ENCODE measurements at places on chromosomes 7 and 10.

GRCh38 chr10:49571388-49571787, 32.5 kb upstream of the ERCC6 start:
- no peak for DNase-seq

- no peak for DNase-seq
These were observed 33.5 kb upstream of the ANTXRL start for GRCh38 chr10:46253076-46254006.

DNA sequence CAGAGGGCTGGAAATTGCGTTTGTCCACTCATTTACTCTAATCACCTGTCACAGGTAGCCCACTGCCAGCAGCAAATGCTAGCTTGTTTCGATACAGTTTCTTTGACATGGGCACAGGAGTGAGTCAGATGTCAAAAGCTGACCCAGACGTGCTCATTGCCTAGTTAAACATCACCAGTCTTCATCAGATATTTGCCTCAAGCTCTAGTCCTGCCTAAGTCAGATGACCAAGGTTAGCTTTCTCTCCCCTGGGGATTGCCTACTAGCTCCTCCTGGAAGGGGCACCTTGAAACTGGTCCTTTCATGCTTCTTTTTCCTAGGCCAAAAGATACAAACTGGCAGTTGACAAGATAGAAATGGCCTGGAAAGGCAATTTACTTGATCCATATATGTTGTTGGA, 35.2 kb downstream of the GPAM start:
- no peak for DNase-seq

- DNase-seq = no peak
These were observed 6.9 kb upstream of the CALML5 start for GRCh38 chr10:5506246-5506645.

DNA sequence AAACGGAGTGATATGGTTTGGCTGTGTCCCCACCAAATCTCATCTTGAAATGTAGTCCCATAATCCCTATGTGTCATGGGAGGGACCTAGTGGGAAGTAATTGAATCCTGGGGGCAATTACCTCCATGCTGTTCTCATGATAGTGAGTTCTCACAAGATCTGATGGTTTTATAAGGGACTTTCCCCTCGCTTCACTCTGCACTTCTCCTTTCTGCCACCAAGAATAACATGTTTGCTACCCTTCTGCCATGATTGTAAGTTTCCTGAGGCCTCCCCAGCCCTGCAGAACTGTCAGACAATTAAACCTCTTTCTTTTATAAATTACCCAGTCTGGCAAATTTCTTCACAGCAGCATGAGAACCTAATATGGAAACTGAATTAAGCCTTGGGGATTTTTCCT, 19.1 kb downstream of the FAM3C start:
- DNase-seq = no peak

DNA sequence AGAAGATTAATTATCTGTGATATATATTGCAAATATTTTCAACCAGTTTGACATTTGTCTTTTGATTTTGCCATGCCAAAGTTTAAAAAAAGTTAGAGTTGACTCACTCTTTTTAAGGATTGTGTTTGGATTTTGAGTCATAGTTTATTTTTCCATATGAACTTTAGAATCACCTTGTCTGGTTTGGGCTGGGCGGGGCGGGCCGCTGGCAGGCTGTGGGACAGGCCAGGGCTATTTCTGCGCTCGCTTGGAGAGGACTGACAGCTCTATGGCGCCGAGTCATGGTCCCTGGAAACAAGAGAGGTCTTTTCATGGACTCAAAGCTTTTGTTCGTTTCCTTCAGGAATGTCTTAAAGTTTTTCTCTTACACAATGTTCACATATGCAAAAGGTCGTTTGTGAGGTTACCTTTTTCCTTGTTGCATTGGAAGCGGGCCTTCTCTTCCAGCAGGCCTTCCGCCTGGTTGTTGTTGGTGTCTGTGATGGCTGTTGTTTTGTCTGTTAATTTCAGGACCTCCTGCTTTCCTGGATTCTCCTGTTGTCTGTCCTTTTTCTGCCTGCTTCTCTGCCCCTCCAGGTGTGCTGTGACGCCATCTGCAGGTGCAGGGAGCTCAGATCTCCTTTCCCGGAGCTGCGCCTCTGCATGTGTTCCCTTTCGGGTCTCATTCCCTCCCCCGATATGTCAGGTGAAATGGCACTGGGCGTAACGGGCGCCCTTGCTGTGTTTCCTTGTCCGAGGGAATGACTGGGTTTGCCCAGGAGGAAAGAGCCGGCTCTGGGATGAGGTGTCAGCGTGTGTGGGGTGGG, 53.8 kb downstream of the INPP5A start:
- DNase-seq = no peak

GRCh38 chr7:28239823-28240204, 59.2 kb upstream of the JAZF1 start:
- DNase-seq = no peak

GRCh38 chr10:74955796-74956195, 129.4 kb downstream of the KAT6B start:
- no peak for DNase-seq

GRCh38 chr10:19874190-19874589, 58.0 kb downstream of the PLXDC2 start:
- no peak for DNase-seq

- DNase-seq = no peak
These were observed 50.2 kb upstream of the ZMIZ1 start for GRCh38 chr10:79018521-79019011.

GRCh38 chr7:83696101-83696500, 47.2 kb upstream of the SEMA3E start:
- no peak for DNase-seq

- DNase-seq = no peak
These were observed 419.4 kb upstream of the CELF2 start for GRCh38 chr10:10598297-10598696.

GRCh38 chr7:24715661-24716479, 41.4 kb downstream of the GSDME start:
- no peak for DNase-seq

DNA sequence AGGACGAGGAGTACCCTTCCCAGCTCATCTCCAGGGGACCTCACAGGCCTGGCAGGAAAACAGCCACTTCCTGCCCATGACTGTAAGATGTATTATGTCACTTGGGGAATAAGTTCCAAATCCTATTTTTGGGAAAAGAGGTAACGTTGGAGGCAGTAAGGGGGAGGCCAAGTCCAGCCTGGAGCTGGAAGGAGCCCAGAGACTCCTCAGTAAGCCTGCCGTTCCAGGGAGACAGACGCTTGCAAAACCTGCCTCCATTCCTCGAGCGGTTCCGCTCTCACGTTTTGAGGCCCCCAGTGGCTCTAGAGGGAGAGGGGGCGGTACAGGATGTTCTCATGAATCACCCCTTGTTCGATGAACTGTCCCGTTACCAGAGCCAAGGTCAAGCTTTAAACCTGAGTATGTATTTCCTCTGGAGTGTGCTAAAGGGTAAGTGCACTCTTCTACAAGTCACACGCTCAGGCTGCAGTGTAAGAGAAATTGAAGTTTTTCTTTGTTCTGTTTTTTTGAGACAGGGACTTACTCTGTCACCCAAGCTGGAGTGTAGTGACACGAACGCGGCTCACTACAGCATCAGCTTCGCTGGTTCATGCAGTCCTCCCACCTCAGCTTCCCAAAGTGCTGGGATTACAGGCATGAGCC, 45.5 kb upstream of the CYTH3 start:
- peak; percentile 3 for DNase-seq

- no peak for DNase-seq
These were observed 650.2 kb downstream of the INHBA start for GRCh38 chr7:41052736-41053135.

GRCh38 chr7:151736403-151736909, 140.5 kb downstream of the PRKAG2 start:
- no peak for DNase-seq

GRCh38 chr10:74213571-74214162, 62.6 kb downstream of the ADK start:
- DNase-seq = no peak

DNA sequence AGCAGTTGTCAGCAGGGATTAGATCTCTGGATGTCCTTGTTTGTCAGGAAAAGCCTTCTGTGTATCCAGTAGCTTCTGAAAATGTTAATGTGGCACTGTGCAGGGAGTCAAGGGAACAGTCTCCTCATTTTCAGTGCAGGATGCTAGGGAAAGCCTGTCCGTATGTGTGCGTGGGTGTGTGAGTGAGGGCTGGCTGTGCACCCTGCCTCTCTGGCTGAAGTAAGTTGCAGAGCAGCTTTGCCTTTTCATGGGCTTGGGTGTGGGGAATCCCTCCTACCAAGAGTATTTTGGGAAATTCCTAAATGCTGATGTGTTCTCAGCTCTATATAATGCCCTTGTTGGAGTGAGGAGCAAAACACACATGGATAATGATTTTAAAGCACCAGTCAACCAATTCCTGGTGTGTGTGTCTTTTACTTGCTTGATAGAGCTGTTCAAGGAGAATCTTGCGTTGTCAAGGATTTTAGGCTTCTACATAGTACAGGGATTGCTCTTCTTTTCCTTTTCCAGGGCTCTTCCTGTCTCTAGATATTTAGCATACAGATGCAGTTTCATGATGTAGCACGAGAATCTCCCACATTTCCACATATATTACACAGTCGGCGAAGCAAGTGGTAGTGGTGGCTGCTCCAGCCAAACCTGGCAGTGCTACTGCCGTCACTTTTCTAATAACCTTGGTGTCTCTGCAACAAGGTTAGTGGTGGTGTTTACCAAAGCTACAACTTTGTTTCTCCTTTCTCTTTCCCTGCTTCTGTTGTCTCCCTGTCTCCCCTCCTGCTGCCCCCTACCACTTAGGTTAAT, 92.8 kb downstream of the MCU start:
- DNase-seq = no peak

- DNase-seq = no peak
These were observed 36.2 kb downstream of the NOLC1 start for GRCh38 chr10:102188298-102188940.

DNA sequence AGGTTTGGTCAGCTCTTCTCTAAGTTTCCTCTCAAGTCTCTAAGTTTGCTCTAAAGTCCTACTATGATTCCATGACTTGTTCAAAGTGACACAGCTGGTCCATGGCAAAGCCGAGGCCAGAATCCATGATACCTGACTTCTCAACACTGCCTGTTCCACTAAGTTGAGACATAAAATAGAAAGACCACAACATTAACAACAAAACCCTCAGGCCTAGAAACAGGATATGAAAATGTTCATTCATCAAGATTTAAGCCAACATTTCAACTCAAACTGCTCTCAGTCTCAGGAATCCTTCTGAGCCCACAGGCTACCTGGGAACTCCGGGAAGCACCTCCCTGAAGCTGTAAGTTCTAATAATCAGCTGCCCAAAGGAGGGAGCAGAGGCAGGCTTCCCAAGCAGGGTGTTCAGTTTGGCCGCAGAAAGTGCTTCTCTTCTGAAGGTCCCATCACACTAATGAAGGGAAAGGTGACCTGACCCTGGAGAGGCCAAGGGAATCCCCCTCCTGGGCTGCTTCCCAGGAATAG, 62.9 kb downstream of the STK17A start:
- no peak for DNase-seq

- no peak for DNase-seq
These were observed 181.7 kb upstream of the MALRD1 start for GRCh38 chr10:18866852-18867251.

GRCh38 chr10:61400524-61400923, 52.7 kb downstream of the TMEM26 start:
- no peak for DNase-seq

- DNase-seq = no peak
These were observed 17.1 kb downstream of the GBX1 start for GRCh38 chr7:151150388-151150787.

GRCh38 chr10:133608855-133609254, 17.7 kb downstream of the FRG2B start:
- DNase-seq = no peak

- no peak for DNase-seq
These were observed 250.7 kb downstream of the CRPPA start for GRCh38 chr7:16170671-16171070.

DNA sequence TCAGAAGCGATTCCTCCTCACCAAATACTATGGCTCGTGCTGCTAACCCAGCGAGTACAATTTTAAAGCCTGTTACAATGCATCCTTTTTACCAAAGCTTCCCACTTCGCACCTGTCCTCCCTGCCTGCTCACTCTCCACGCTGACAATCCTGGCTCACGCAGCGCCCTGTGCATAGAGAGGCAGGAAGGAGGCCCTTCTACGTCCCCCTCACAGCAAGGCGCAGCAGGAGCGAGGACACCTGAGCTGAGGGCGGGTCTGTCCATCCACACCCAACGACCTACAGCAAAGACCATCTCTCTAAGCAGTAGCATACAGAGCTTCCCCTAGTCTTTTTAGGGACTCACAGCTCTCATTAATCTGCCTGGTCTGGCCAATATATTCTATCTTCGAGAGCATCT, 46.0 kb downstream of the MKI67 start:
- no peak for DNase-seq

- DNase-seq = no peak
These were observed 3.4 kb upstream of the TBRG4 start for GRCh38 chr7:45114926-45115325.

DNA sequence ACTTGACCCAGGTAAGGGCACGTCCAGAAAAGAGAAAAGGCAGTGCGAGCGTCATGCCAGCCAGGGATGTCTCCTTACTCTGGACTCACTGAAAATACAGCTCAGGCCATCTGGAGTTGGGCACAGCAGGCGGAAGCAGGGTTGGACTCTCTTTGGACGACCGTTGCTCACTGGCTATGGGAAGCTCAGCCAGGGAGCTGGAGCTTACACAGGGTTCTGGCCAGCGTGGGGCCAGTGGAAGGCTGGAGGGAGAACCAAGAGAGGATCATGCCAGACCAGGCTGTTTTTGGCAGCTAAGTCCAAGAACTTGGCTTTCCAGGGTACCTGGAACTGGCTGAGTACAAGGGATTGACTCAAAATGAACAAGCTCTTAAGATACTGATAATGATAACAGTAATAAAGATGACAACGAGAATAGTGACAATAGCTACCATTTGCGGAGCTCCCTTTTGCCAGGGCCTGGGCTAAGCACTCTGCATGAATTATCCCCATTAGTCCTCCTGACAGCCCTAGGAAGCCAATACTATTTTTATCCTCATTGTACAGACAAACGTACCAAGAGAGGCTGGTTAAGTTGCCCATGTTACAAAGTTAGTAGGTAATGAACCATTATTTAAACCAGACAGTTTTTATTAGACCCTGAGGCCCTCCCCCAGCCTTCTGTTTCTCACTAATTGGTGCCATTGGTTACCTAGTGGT, 177.6 kb downstream of the PTPN20 start:
- no peak for DNase-seq

GRCh38 chr7:154915600-154915999, 87.3 kb downstream of the PAXIP1 start:
- no peak for DNase-seq

DNA sequence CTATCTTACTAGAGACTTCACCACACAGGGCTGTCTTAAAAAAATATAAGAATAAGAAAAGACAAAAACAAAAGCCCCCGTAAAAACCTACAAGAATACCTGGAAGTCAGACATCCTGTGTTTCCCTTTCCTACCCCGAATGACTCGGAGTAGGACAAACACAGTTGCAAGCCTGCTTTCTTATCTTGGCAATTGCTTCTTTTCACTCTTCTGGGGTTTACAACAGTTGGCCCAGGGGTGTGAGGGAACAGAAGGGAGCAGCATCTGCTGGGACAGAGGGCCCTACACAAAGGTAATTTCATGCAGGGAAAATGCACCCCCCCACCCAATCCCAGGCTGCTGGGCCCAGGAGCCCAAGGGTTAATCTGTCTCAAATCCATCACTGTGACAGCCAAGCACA, 220.6 kb downstream of the ARHGAP12 start:
- DNase-seq = no peak
